Central memory CD4-positive, alpha-beta T cell (primary cell): ENCODE measurements at places on chromosomes 5 and 9.
A peak's percentile ranks its signal among the peaks of the same experiment; 100 is the strongest.

- DNase-seq = no peak
Observed at GRCh38 chr5:64887910-64888309, 119.2 kb downstream of the CWC27 start.

GRCh38 chr9:76799473-76799872 lies 35.2 kb downstream of the PCA3 start:
- DNase-seq = no peak

- no peak for DNase-seq
Observed at GRCh38 chr9:136391737-136392537, 8.0 kb downstream of the SNAPC4 start.

- no peak for DNase-seq
Observed at GRCh38 chr9:130220352-130220751, 45.2 kb upstream of the HMCN2 start.

DNA sequence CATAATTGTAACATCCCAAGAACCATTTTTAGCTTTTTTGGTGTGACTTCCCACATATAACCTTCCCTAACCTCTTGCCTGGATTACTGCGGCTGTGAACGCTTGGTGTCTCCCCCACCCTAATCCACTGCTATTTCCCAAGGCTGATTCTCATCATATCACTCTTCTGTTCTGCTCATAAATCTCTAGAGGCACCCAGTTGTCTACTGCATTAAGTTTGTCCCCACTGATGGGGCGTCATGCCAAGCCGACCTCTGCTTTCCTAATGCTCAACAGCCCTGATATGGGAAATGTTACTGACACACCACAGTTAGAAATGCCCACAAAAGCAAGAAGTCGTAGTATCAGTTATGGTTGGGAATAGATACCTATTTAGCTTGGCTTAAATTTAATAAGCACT lies 24.4 kb downstream of the NPR3 start:
- DNase-seq = no peak

GRCh38 chr5:76468635-76469425 lies 65.7 kb downstream of the IQGAP2 start:
- DNase-seq = no peak

DNA sequence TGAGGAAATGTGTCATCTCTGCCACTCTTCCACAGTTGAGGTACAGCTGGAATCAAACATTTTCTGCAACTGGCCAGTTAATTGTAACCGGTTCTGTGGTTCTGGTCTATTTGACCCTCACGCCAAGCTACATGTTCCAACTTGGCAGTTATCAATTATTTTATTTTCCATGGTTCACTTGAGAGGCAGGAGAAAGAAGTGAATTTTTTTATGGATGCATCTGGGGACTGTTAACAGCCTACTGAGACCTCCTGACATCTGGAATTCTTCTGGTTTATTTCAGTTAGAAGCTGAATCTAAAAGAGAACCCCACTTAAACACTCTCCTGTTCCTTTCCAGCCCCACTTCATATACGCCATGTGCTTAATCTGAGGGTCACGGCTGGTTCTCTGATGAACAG lies 372.3 kb downstream of the DNAH5 start:
- no peak for DNase-seq

DNA sequence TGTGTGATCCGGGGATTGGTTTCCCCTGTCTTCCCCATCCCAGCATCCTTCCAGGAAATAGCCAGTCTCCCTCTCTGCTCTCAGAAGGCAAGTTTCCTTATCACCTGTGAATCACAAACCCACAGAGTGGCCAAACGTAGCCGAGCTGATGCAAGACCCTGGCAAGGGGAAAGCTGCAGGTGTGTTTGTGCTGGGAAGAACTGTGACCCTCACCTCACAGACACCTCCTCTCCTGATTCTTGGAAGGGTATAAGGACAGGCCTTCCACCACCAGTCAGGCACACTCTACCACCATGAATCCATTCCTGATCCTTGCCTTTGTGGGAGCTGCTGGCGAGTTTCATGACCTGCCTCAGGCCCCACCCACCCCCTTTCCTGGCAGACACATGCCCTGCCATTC lies at the start of gene PRSS3:
PRSS3 (plus strand) TSS at position 281 of the 400 bp plus-strand sequence; CDS start at position 294, 13 bp downstream.
- DNase-seq = no peak

GRCh38 chr5:68424799-68425537 lies 209.4 kb downstream of the PIK3R1 start:
- peak; percentile 60 for DNase-seq

GRCh38 chr5:158777647-158778350 lies 321.9 kb downstream of the EBF1 start:
- DNase-seq = no peak

GRCh38 chr9:128062846-128063831 lies 4.0 kb downstream of the NAIF1 start:
- no peak for DNase-seq

DNA sequence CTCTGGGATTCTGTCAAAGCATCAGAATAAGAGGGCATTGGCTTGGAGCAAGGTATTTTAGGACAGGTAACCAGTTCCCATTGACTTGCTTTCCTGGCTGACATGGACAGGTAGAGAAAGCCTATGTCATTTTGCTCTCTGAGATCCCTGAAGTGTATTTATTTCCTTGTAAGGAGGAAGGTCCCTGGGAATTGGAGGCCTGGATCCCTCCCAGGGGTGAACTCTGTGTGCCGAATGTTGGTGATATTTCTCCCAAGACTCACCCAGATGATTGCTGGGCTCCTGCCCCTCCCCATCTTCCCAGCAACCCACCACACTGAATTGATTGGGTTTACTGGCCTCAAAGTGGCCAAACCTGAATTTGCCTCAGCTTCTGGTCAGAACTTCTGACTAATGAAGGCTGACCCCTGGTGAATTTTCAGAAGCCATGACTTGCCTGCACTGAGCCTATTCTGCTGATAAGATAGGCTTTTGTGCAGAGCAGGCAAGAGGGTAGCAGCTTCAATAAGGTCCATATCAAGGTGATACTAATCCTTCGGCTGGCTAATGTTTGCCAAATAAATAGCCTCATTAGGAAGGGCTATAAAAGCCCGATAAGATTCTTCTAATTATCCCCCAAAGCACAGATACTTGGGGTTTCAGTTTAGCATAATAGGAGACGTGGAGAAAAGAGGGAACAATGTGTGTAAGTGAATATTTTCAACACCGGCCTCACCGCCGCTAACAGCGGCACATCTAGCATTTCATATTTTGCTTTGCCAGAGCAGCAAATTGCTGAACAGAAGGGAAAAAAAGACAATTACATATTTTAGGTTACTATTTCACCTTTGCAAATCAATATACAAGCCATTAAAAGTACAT lies 152.9 kb upstream of the PITX1 start:
- no peak for DNase-seq

DNA sequence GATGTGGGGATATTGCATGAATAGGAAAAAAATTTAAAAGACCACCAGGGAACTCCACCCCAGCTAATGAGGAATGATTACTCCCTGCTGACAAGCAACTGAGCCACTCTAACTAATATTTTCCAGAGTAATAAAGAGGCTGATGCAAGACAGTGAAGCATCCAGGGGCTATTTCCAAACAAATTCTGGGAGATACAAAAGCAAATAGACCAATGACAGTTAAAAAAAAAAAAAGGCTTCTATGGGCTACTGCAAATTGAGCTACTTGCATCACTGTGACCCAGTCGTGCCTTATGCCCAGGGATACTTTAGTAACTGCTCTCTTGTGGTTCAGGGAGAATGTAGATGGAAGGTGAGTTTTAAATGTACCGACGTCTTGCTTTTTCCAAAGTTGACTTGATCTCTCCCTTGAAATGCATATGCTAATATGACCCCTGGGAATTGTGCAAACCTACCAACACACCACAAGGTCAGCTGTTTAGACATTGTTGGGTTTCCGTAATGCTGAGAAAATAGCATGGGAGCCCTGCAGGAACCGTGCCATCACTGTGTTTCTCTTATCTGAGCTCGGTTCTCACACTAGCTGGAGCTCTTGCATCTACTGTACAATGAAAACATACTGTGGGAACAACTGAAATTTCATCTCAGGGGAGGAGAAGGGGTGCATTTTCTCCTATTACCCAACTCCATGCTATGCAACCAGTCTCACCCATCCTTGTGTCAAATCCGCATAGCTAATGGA lies 250.6 kb upstream of the MAP3K1 start:
- DNase-seq = no peak

- no peak for DNase-seq
Observed at GRCh38 chr5:16507716-16508115, 42.1 kb upstream of the ZNF622 start.

- DNase-seq = no peak
Observed at GRCh38 chr5:135493406-135494180, 41.4 kb upstream of the TIFAB start.

- no peak for DNase-seq
Observed at GRCh38 chr5:176371621-176372539, 6.6 kb downstream of the ARL10 start.

DNA sequence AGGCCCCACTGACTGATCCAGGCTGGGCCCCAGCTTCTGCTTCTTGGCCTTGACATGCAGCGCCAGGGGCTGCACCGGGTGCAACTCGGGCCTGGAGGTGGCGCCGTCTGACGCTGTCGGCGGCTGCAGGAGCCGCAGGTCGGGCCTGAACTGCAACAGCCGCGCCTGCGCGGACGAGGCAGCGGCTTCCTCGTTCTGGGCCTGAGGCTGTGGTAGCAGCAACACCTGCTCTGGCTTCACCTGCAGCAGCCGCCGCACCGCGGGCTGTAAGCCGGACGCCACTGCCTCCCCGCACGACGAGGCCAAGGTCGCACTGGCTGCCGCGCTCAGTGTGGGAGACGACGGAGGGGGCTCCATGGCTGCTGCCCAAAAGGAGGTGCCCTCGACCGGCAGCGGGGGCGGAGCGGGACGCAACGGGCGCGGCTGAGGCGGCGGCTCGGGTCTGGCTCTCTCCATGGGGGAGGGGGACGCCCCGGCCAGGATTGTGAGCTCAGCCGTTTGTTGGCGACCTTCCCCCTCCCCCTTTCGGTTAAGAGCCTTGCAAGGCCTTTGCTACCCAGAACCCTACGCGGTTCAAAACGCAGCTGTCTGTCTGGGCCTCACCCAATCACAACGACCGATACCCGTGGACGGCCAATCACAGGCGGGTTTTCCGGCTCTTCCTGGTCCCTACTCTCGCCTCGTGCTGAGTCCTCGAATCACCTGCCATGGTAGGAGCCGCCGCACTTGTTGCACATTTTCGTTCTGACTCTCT lies 438 bp downstream of the SOX30 start:
- peak; percentile 86 for DNase-seq

GRCh38 chr9:600006-600405 lies 241.5 kb upstream of the DMRT1 start:
- no peak for DNase-seq

GRCh38 chr5:132781029-132781428 lies 4.0 kb upstream of the SEPTIN8 start:
- DNase-seq = no peak

- DNase-seq = no peak
Observed at GRCh38 chr9:88713010-88713409, 178.0 kb downstream of the NXNL2 start.

GRCh38 chr5:145854651-145855258 lies 18.1 kb downstream of the GRXCR2 start:
- DNase-seq = no peak

DNA sequence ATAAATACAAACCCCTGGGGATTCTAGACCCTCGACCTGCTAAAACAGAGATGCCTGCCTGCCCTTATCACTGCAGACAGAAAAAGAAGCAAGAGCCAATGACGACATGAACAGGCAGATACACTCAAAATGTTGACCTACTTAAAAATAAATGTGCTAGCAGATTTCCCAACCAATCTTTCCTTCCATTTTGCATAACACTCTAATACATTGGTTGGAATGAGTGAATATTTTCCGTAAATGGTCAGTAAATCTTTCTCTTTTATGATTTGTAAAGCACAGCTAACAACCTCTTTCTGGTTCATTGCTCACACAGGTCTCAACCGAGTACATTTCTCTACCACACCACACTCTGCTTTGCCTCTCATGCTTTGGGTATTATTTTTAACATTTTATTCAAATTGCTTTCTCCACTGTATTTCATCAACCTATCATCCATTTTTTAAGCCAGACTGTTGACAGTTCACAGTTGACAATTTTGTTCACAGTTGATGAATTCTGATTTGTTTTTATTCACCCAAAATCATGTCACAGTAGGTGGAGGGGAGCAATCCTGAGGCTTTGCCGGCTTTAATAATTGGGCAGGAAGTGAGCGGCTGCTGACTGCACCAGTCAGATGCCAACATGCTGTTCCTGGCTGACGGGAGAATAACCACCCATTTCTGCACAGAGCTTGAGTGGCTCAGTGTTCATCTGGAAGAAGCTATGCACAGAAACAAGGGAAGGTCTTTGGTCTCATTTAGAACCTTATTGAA lies 426.6 kb downstream of the SPOCK1 start:
- no peak for DNase-seq

DNA sequence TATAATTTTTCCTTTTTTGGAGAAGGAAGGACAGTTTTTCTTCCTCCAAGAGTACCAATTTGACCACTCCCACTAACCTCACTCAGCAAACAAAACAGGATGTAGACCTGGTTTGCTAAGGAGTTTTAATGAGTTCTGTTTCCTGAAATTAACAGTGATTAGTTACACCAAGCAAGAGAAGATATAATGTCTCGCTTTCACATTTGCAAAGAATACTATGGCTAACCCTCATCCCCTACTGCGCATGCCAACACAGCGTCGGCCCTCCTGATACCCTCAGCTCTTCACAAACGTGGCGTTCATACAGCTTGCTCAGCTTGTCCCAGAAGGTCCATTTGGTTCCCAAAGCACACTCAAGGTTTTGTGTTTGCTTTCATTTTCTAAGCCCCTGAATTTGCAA lies 41.9 kb upstream of the IPPK start:
- peak; percentile 17 for DNase-seq

GRCh38 chr9:123863164-123863855 lies 66.6 kb downstream of the DENND1A start:
- DNase-seq = no peak

GRCh38 chr5:52786949-52787599 lies 642 bp upstream of the ITGA1 start:
- peak; percentile 40 for DNase-seq

DNA sequence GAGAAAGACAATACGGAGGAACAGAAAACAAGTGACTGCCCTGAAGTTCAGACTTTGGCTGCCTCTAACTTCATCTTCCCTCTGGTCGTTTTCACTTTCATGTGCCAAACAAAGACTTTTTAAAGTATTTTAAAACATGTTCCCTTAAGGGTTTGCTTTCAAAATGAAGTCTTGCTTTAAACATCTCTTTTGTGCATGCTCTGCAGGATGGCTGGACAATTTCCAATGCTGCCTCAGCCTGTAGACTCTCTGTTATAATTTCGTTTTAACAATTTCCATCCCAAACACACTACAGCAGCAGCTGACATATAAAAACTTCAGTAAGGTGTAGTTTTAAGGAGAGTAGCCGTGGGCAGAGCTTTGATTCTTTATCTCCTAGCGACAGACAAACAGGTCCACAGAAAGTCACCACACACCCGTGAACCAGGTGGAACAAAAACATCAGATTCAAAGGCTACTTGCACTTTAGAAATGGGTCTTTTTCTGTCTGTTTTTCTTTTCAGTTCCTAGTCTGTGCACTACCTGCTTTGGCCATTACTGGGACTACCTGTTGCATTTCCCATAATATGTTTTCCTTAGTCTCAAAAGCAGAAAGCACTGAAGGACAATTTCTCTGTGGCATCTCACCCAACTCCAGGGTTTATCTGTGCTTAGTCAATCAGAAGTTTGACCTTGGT lies 308.9 kb downstream of the DTWD2 start:
- no peak for DNase-seq
